ENCODE measurements at places on chromosomes 11 and 22. TPM values are rescaled to one million over a fixed set of nuclear protein-coding genes. Genes with fewer than 3 reads are reported as not detected.

- no peak overlapping the region for H3K4me3 ChIP-seq
- no peaks in the 10 kb centered on the region for H3K36me3 ChIP-seq
- no peak overlapping the region for H3K27ac ChIP-seq
- no peaks in the 10 kb centered on the region for H3K4me1 ChIP-seq
Measured at GRCh38 chr11:95306801-95307200, 75.8 kb upstream of the SESN3 start.

Gene TRAF6
- polyA plus RNA-seq, result 6.6 TPM

- H3K4me3 ChIP-seq, result no peak overlapping the region
- H3K4me1 ChIP-seq, result no peaks in the 10 kb centered on the region
- no peak for DNase-seq
- no peaks in the 10 kb centered on the region for H3K36me3 ChIP-seq
Measured at GRCh38 chr11:40713083-40713482, 746.4 kb downstream of the LRRC4C start.

DNA sequence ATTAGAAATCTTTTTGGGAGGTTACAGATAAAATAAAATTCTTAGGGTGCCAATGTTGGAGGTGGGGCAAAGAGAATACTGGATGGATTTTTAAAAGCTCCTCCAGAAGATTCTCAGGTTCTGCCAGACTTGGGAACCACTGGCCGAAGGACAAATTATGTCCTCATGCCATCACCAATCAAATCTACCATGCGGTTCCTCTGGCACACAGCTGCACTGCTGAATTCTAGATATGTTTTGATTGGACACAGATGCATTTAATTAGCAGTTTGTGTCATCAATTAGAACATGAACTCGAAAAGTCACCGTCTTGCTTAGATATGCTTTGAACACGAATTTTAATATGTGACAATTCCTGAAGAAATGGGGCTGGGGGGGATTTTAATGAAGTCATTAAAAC is 1269.2 kb downstream of the LRRC4C start:
- DNase-seq, result no peak
- no peak overlapping the region for H3K4me3 ChIP-seq
- no peaks in the 10 kb centered on the region for H3K27me3 ChIP-seq
- no peaks in the 10 kb centered on the region for H3K36me3 ChIP-seq

GRCh38 chr11:62705880-62706849 is 1.1 kb downstream of the BSCL2 start:
- H3K4me3 ChIP-seq, result peak overlapping the region; percentile 13
- DNase-seq, result peak; percentile 95
- peaks cover 2% of the 10 kb centered on the region for H3K36me3 ChIP-seq
- peaks cover 25% of the 10 kb centered on the region for H3K4me1 ChIP-seq
- H3K27ac ChIP-seq, result peak overlapping the region; percentile 37

DNA sequence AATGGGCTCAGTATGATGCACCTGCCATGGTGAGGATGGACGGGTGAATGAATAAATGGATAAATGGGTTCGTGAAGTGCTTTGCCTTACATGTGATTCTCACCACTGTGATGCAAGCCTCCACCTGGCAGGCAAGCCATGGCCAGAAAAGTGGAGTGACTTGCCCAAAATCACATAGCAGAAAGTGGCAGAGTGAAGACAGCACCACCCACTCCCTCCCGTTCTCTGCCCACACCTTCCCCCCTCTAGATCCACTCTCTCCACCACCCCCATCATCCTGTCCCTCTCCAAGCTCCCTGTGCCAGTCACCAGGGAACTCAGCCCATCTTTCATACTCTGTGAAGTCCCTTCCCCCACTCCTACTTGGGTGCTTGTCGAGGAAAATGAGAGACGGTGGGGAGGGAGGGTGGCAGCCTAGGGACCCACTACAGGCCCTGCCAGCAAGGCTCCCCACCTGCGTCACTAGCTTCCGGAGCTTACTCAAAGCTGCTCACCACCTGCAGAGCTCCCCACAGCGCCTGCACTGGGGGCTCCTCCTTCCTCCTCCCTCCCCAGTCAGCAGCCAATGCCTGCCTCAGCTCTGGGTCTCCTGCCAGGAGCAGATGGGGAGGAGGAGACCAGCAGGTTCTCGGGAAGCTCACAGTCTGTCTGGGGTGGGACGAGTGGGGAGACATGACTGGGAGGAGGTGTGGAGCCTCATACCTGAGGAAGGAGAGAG is 82.3 kb downstream of the PDE2A start:
- H3K27ac ChIP-seq, result no peak overlapping the region
- H3K27me3 ChIP-seq, result peaks cover 15% of the 10 kb centered on the region
- no peak for DNase-seq
- no peaks in the 10 kb centered on the region for H3K36me3 ChIP-seq
- H3K4me1 ChIP-seq, result no peaks in the 10 kb centered on the region

DNA sequence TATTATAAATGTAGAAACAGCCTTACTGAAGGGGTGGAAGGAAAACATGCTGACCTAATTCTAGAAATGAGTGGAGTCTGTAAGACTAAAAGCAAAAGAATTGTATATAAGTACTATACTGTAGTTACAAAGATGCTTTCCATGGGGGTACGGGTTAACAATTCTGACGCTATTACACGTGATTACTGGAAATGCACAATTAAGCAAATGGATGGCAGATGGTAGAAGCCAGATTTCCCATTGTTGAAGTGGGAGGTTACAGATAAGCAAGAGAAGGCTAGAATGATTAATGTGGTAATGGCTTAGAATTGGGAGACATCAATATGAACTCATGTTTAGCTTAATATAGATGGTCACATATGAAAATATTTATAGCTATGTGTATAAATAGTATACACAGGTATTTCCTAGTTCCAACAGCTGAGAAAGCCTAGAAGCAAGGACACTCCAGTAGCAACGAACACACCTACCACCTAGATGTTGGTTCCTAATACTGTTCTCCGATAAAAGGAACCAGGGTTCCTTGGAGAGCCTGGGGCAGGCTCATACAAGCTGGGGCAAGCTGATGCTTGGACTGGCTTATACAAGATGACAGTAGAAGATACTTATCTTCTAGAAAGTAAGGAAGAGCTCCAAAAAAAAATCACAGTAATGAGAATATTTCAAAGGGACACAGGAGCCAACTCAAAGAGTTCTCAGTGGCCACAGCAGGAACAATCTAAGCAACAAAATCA is 13.5 kb downstream of the SMC1B start:
- DNase-seq, result no peak
- H3K27me3 ChIP-seq, result peaks cover 16% of the 10 kb centered on the region
- H3K4me3 ChIP-seq, result no peak overlapping the region
- H3K27ac ChIP-seq, result no peak overlapping the region
